ENCODE measurements at places on chromosomes 6 and 20. TPM values are rescaled to one million over a fixed set of nuclear protein-coding genes. Genes with fewer than 3 reads are reported as not detected.

- no peak for DNase-seq
Measured at GRCh38 chr20:34559311-34560140, 1.0 kb downstream of the MAP1LC3A start.

DNA sequence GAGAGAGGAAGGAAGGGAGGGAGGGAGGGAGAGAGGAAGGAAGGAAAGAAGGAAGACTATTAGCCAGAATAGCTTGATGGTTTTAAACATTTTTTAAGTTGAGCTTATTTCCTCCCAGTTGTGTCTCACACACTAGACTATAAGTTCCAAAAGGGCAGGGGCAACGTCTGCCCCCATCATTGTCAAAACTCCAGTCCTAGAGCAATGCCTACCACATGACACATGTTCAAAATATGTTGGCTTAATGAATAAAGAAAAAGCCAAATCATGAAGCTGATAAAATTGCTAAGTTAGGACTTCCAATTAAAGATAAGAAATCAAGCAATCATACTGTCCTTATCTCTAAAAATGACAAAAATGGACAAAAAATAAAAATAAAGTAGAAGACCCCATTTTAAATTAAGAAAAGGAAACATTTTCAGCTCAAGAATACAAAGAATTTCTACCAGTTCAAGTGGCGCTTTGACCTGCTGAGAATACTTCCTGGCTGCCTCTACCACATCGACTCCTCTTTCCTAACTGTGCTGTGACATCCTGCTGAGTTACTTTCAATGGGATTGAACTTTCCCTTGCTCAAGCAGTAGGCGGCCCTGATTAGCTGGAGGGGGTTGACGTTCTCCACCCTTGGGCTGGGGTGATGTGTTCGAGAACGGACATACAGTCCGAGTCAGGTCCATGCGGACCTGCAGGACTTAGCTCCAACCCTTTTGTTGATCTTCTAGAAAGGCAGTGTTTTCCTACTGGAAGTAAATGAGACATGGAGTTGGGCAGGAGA lies 283.9 kb upstream of the FOXQ1 start:
- DNase-seq = no peak

DNA sequence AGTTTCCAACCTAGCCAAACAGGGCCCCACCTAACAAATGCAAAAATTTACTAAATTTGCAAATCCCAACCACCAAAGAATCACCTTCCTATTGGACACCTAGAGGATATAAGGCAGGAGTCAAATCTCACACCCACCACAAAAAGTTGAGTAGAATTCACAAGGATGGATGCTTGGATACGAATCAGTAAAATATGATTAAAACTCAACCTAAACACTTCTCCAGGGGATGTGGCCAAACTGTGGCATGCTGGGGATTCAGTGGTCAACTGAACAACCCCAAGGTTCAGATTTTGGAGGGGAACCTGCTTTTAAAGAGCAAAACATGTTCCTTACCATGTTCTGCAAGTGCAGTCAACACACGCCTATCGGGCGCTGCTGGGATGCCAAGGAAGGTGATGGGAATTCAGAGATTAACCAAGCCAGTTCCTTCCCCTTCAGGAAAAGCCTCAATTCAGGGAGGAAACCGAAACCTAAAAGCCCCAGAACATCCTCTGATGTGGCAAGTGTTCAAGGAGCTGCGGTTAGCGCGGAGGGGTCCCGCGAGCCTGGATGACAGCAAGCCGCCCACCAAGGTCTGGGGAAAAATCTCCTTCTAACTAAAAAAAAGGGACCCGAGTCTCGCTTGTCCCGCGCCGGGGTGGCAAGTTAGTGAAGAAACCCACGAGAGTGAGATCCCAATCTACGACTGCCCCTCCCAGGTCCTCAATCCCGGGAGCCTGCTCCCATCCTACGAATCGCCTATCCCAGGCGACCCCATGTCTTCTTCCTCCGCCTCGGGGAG lies 902 bp downstream of the SAMHD1 start:
- peak; percentile 31 for DNase-seq

DNA sequence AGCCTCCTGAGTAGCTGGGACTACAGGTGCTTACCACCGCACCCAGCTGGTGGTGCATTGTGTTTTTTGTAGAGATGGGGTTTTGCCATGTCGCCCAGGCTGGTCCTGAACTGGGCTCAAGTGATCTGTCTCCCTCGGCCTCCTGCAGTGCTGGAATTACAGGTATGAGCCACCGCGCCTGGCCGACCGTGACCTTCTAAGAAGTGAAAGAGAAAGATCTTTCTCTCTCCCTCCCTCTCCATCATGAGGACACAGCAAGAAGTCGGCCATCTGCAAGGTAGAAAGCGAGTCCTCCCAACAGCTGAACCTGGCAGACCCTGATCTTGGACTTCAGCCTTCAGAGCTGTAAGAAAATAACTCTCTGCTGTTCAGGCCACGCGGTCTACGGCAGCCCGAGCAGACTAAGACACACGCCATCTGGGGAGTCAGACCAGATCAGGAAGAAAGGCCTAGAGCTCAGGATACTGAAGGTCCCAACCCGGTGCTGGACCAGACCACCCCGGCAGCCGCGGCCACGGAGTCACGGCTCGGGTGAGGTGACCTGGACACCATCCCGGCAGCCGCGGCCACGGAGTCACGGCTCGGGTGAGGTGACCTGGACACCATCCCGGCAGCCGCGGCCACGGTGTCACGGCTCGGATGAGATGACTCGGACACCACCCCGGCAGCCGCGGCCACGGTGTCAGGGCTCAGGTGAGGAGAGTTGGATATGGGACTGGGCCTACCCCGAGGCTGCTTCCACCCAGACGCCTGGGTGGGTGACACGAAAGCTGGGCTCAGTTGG lies 9.6 kb downstream of the GMEB2 start:
- no peak for DNase-seq

GRCh38 chr20:20299904-20300303 lies 68.0 kb upstream of the INSM1 start:
- DNase-seq = no peak

Gene POU3F2
- total RNA-seq = not detected

DNA sequence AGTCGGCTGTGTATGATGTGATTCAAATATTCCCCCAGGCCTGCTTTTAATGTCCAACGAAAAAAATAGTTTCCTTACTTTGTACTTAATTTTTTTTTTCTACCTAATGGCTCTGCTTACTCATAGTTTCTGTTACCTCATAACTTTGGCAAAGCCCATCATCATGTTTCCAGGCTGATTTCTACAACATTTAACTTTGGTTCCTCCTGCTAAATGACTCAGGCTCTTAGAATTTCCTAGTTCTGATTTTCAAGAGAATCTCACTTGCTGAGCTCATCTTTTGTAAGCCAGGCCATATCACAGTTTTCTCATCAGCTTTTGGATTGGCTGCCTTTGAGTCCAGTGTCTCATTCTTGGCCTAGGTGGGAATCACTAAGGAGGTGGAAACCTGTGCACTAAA lies 323.1 kb downstream of the HDGFL1 start:
- DNase-seq = no peak

GRCh38 chr6:1202201-1202600 lies 109.7 kb upstream of the FOXQ1 start:
- no peak for DNase-seq

Gene PDE7B
- 27.6 TPM for total RNA-seq

Gene TDRD6
- not detected for total RNA-seq

GRCh38 chr6:47343600-47343999 lies 33.9 kb upstream of the TNFRSF21 start:
- no peak for DNase-seq

DNA sequence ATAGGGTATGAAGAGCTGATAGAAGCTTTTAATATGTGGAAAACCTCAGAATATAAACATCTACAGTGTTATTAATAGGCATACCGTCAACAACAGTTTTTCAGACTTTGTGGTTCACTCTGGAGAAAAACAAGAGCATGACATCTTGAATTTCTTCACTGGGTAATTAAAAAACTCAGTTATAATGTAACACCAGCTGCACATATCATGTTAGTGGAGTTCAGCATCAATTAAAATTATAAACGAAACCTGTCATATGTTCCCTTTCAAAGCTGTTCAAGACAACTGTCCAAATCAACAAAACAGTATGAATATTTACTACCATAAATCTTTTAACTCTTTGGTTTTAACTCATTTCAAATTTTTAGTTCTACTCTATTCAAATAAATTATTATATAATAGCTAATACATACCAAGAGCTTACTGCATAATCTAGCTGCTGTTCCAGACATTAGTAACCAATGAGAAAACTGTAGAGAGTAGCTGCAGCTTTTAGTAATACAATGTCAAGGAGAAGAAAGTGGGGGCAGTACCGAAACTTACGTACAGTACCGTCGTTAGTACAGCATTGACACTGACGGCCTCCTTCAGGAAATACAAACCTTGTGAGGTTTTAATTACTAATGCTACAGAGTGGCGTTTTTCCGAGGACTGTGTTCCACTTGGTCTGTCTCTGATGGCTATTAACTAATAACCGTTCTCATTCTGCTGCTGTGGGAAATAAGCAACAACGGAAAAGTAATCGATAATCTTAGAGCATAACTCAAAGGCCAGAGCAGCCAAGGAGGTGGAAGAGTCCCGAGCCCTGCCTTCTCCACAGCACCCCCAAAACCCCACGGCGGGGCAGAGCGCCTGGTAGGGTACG lies 532 bp upstream of the PM20D2 start:
- DNase-seq = peak; percentile 14

- DNase-seq = no peak
Measured at GRCh38 chr6:15260099-15260821, 14.4 kb downstream of the JARID2 start.

Gene FNDC11
- total RNA-seq = 0.27 TPM

Gene MYMX
- total RNA-seq = not detected

DNA sequence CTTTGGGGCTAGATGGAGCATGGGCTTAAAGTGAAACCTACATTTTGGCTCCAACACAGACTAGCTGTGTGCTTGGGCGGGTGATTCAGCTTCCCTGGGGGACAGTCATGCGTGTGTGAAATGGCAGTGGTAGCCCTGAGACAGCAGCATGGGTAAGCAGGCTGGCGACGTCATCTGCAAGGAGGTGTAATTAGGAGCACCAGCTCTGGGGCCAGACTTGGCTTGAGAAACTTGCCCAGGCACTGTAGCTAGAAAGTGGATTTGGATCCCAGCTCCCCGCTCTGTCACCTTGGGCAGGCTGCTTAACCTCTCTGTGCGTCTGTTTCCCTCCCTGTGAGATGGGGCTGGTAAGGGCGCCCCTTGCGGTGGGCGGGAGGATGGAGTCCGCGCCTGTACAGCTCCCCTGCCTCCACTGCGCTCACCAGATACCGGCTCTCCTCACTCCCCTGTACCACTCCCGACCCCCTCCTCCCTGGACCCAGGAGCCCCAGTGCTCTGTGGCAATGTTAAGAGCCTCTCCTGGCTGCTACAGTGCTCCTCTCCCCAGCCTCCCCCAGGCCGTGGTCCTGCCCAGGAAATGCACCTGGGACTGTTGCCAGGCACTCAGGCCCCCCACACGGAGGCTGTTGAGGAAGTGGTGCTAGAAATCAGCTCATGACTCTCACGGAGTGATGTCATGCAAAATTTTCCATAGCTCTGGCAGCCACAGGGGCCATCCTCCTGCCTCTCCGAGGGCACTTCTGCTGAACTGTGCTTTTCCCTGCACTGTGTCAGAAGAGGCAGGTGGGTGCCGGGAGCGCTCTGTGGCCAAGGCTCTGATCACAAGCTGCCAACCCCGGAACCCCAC lies 44.6 kb downstream of the SYNJ2 start:
- peak; percentile 71 for DNase-seq

DNA sequence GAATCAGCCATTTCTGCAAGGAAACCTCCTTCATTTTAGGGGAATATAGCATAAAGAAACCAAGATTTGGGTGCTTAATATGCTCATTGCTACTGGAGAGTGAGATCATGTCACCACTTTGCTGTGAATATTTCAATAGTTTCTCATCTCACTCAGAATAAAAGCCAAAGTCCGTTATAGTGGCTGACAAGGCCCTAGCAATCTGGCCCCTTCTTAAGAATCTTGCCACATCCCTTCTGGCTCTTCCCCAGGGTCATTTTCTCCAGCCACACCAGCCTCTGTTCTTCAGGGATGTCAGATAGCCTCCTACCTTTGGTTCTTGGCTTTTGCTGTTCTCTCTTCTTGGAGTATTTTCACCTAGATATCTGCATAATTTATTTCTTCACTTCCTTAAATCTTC lies 24.8 kb upstream of the MLIP start:
- DNase-seq = no peak

Gene C20orf144
- 0.28 TPM for total RNA-seq

- no peak for DNase-seq
Measured at GRCh38 chr6:12537389-12537788, 179.2 kb upstream of the PHACTR1 start.

All from activated T-helper 2 cell treated with anti-CD3 and anti-CD28 coated beads, Interferon-gamma antibody, Interleukin-2, Interleukin-4, amounts not matched to agents 10 μg/mL and 5 μg/mL and 100 μg/mL, durations not matched to agents 14 hours and 24 hours and 36 hours (primary cell).